Activated CD8-positive, alpha-beta memory T cell treated with anti-CD3 and anti-CD28 coated beads, Interleukin-2, amount 50 U/mL, for 4 hours (primary cell): ENCODE measurements at places on chromosomes 2 and 18.

GRCh38 chr2:147365622-147366021 is 479.2 kb upstream of the ACVR2A start:
- DNase-seq, result no peak

- DNase-seq, result no peak
These were observed 122.9 kb upstream of the UNC80 start for GRCh38 chr2:209648714-209649113.

DNA sequence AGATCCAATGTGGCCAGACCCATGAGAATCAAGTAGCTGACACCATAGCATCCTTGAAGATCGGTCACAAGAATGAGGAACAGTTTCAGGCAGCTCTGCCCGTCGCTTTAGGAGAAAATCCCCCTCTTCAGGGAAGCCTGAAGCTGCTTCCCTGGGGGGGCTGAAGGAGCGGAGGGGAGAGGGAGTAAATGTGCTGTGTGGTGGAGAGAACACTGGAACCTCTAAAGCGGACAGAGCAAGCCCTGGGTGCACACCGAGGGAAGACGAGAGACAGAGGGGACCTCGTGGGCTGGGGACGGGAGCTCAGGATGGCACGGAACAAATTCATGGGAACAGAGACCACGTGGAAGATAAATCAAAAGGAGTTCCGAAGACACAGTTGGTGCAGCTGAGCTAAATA is 154.3 kb downstream of the NDUFA10 start:
- DNase-seq, result no peak

- no peak for DNase-seq
These were observed 54.5 kb downstream of the ZDBF2 start for GRCh38 chr2:206328974-206329373.

- DNase-seq, result no peak
These were observed 2.3 kb upstream of the TFCP2L1 start for GRCh38 chr2:121287146-121287798.

DNA sequence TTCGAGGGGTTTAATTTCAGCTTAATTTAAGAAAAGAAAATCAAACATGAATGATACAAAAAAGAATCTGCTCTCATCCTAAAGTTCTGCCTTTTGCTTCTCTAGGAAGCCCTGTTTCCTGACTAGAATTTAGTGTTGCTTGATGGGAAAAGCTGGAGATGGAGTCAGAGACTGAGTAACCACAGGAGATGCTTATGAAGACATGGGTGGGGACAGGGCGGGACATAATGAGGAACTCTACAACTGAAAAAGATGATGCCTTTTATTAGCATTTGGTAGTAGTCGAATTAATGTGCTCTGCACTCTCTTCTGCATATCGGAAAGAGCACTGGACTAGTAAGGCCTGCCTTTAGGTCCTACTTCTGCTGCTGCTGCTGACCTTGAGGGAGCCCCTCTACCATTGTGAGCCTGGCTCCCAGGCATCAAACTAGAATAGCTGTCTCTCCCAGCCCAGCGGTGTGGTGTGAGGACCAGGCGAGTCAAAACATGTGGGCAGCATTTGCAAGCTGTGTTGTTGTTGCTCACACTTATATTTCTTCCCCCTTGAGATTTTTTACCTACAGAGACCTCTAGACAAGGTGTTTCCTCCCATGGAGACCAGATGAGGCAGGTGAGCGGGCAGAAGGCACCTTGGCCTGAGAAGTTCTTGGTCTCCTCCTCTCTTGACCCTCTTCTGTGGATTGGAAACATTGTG is 61.5 kb downstream of the INPP4A start:
- no peak for DNase-seq

- no peak for DNase-seq
These were observed 179.4 kb upstream of the ARL4C start for GRCh38 chr2:234676109-234676782.

GRCh38 chr18:31901063-31901462 is 41.9 kb downstream of the TRAPPC8 start:
- no peak for DNase-seq

- DNase-seq, result no peak
These were observed 18.1 kb upstream of the HDAC4 start for GRCh38 chr2:239418918-239419317.

DNA sequence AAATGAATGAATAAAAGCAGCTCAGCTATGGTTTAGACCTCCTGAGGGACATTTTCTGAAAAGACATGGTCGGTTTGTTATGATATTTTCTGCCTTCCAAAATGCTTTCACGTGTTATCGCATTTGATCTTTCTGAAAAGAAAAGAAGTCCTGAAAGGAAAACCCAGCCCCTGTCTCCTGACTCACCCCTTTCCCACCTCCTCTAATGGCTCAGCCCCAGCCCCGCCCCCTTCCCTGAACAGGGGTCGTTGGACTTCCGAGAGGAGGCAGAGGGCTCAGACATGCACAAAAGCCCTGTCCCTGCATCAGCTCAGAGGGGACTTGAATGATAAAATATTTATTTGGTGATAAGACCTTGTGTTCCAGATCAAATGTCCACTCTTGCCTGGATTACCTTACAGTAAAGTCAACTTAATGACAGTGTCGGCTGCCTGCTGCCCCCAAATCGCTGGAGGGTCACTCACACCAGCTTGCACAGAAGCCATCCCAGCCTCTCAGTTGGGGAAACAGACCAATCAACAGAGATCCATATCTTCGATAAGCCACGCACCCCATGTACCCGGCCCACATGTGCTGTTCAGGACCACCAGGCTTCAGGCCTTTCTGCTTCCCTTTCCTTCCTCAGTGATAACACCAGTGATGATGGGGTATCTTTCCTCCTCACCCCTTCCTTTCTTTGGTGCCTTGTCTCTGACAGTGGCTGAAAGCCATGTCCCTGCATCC is 69.6 kb downstream of the CLHC1 start:
- no peak for DNase-seq

DNA sequence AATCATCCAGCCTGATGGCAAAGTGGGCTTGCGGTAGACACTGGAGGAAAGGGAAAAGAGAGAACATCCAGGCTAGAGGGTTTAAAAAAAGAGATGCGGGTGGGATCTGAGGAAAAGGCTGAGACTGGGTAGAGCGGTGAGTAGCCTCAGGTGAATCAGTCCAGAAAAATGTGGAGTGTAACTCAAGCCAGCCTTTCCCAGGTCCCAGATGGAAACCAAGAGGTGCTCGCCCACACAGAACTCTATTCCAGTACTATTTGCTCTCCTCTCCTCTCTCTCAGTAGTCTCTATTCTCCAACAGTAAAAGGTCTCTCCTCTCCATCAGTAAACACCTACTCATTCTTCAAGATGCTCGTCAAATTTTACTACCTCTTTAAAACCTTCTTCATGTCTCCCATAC is 38.3 kb upstream of the NRP2 start:
- DNase-seq, result no peak

DNA sequence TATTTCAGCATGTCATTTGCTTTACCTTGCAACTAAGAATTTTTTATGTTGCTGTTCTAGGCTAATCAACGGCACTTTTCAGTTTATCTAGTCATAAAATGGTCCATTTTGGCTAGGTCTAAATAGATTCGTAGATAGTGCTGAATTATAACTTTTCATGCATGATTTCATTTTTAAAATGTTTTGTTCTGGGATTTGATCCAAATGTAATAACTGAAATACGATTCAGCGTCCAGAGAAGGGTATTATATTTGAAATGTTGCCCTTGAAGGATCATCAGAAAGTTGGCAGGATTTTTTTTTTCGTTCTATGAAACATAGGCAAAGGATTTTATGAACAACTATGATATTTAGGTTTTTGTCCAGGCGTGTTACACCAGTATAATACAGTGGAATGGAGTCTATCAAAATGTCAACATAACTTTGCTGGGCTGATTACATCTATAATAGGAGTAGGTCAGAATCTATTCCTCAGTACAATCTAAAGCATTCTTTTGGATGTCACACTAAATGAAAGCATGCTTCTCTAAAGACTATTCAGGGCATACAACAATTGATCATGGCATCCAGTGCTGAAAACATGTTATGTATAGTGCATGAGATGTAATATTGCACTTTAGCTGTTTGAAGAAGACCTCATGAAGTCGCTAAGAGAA is 24.8 kb downstream of the TTC27 start:
- DNase-seq, result no peak

DNA sequence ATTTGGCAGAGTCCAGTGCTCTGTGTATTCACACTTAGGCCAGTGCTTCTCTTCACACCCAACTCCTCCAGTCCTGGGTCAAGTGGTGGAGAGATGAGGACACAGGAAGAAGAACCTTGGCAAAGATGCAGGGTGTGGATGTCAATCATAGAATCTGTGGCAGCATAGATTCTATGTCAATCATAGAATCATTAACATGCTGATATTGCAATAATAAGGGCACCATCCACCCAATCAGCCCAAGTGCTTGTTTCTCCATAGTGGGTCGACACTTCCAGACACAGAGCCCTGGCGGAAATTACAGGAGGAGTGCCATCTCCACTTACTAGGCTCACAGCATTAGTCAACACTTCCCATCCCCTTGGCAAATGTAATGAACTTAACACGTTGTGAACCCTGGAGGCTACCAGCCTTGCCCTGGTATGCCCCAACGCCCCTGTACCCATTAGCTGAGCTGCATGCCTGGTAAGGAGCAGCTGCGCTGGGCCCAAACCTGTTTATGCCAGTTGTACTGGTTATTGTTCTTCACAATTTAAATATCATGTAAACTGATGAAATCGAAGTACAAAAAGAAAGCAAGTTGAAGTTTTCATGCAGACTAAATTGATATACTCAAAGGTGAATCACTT is 161.5 kb upstream of the SMAD2 start:
- DNase-seq, result no peak

GRCh38 chr2:138023298-138023697 is 59.0 kb downstream of the HNMT start:
- no peak for DNase-seq

DNA sequence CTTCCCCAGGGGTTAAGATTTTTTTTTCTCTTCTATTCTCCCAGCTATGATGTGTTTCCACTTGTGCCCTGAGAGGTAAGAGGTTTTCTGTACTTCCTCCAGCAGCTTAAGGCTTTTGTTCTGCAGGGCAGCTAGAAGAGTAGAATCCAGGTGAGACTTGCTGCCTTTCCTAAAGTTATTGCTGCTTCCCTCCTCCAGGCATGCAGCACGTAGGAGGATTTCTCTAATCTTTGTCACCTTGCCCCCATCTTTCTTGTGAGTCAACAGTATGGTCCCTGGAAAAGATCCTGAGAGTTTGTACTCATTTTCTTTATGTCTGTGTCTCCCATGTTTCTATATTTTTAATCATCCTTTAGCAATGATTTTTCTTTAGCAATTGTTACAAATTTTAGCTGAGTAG is 462.2 kb downstream of the SETBP1 start:
- DNase-seq, result no peak

GRCh38 chr2:45814488-45814887 is 163.0 kb downstream of the PRKCE start:
- DNase-seq, result no peak

DNA sequence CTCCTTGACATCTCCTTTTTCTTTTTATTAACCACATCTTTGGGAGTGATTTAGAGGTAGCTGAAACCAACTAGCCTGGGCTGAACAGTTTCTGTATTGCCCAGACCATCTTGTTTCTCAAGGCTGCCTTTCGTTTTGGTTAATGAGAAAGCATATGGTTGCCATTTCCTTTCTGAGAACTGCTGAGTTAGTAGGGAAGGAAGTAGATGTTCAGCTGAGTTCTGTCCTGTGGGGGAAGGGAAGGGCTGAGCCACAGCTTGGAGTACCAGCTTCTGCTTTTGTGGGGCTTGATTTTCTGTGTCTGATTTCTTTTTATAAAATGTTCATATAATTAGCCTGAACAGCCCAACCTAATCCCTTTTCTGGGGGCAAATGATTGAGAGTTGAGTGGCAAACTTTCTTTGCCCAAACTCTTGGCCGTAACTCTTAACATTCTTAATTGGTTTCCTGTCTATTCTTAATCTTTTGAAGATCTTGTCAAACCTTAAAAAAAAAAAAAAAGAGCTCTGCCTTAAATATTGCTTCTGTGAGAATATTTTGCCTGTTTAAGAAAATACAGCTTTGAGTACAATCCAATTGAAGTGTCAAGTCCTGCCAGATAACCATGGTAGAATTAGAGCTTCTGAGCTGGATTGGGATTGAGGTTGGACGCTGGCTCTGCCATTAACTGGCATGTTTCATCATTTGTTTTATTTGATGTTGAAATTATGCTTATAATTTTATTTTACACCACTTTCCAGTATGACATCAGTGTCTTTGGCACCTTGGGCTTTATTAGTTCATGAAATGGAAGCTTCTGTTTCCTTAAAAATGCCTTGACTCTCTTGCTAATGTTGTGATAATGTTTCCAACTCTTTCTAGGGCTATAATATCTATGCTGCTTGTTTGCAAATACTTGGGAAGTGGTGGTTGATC is 1.9 kb upstream of the NABP1 start:
- peak; percentile 54 for DNase-seq

- no peak for DNase-seq
These were observed 39.6 kb downstream of the SCN3A start for GRCh38 chr2:165164201-165164600.

- DNase-seq, result no peak
These were observed 568.3 kb downstream of the LRRTM4 start for GRCh38 chr2:76953733-76954347.
